Suppressor macrophage (primary cell): ENCODE measurements at places on chromosomes 16 and 17.

DNA sequence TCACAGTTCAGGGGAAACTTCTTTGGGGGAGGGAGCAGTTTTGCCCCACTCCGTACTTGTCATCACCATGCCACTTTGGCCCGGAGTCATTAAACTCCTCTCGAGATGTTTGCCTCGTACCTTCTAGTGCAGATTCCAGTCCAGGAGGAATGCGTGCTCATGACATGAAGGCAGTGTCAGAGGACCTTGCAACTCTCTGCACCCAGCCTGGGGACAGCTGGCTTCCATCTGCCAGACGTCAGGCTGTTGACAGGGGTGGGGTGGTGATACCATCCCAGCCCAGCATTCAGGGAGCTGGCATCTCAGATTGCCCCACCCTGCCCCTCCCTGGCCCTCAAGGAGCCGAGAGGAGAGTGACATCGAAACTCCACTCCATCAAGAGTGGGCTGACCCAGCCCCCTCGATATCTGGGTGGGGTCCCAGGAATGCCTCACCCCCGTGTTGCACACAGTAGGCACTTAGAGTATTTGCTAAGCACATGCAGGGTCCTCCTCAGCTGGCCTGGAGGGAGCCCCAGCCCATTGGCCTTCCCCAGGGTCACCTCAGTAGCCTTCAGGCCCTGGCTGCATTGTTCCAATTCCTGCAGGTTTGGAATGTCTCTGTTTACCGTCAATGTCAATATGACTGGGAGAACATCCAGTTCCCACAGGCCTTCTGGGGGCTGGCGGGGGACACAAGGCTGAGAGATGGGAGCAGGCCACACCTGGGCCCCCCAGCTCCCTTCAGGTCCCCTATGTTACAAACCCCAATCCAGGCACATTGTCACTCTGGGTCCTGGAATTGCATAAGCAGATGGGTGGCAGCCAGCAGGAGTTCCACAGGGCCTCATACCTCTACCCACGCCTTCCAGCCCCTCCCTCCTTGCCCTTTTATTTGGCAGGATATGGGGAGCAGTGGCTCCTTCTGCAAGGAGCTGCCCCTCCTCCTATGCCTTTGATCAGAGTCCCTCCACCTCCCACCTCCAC lies 21.3 kb upstream of the EMP2 start:
- DNase-seq, result no peak

- DNase-seq, result no peak
Observed at GRCh38 chr17:42657824-42658588, 1.1 kb upstream of the TUBG2 start.

GRCh38 chr16:31451681-31452351 lies 7.5 kb upstream of the ARMC5 start:
- DNase-seq, result peak; percentile 40

- DNase-seq, result no peak
Observed at GRCh38 chr16:53859995-53860540, 156.1 kb downstream of the FTO start.

- peak; percentile 74 for DNase-seq
Observed at GRCh38 chr17:63701868-63702720, 2.2 kb upstream of the LIMD2 start.

DNA sequence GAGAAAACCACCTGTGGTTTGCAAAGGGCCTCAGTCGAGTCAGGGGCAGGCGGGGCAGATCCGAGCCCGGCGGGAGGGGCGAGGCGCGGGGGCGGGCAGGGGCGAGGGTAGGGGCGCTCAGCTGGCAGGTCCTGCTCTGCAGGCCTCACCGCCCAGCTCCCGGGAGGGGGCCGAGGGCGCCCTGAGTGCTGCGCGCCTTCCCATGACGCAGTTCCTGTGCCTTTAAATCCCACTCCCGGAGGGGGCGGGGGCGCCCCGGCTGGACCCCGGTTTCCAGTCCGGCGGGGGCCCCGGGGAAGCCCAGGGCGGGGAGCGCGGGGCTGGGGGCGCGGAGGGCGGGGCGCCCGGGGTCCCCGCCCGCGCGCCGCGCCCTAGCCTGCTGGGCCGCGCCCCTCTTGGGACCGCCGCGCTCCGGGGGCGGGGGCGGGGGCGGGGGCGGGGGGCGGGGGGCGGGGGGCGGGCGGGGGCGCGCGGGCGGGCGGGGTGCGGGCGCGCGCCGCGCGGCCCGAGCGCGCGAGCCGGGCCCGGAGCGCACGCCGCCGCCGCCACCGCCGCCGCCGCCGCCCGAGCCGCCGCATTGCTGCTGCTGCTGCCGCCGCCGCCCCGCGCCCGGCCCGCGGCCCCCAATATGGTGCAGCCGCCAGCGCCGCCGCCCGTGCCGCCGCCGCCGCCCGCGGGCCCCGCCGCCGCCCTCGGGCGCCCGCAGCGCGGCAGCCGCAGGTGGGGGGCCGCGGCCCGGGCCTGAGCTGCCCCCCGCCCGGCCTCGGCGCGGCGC lies at the start of gene JPH3:
JPH3 (plus strand) TSS at position 508 of the 775 bp plus-strand sequence. CDS start 639 bp downstream, outside the sequence.
- no peak for DNase-seq

- DNase-seq, result no peak
Observed at GRCh38 chr16:65069065-65069464, 52.8 kb downstream of the CDH11 start.

- peak; percentile 84 for DNase-seq
Observed at GRCh38 chr17:55437159-55437605, 15.5 kb upstream of the MMD start.
